ENCODE measurements at places on chromosomes 2 and 18. TPM values are rescaled to one million over a fixed set of nuclear protein-coding genes. Genes with fewer than 3 reads are reported as not detected.

The REG1B gene
- not detected for total RNA-seq

The ANO7 gene
- total RNA-seq: not detected

GRCh38 chr2:203873921-203874631, 6.5 kb downstream of the CTLA4 start:
- no peak for DNase-seq

The POTEI gene
- not detected for total RNA-seq

DNA sequence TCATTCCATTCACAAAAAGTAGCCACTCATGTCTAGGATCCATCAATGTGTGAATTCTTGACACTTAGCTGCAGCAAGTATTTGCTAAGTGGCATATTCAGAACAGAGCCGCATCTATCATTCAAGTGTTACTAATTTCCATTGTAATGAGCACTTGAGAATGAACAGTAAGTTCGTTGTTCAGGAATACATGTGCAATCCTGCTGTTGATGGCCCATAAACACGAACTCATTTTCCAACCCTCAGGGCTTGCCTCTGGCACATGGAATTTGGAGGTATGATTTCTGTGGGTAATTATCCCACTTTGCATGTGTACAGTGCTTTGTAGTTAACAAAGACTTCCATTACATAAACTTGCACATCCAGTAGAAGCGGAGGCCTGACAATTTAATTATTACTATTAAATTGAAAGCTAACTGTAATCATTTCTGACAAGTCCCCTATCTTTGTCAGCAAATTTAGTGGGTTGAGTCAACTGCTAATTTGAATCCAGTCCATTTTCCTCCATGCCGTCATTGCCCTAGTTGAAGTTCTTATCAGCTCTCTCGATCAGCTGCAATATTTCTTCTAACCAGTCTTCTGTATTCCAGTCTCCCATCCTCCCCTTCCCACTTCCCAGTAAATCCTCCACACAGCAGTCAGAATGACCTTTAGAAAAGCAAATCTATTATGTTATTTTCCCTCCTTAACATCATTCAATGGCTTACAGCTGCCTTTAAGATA, 116.0 kb upstream of the AQP4 start:
- no peak for DNase-seq

All from esophagus squamous epithelium (tissue), 5 donors.